Endodermal cell (in vitro differentiated cells): ENCODE measurements at places on chromosomes 11 and 22. TPM values are rescaled to one million over a fixed set of nuclear protein-coding genes. Genes with fewer than 3 reads are reported as not detected.

DNA sequence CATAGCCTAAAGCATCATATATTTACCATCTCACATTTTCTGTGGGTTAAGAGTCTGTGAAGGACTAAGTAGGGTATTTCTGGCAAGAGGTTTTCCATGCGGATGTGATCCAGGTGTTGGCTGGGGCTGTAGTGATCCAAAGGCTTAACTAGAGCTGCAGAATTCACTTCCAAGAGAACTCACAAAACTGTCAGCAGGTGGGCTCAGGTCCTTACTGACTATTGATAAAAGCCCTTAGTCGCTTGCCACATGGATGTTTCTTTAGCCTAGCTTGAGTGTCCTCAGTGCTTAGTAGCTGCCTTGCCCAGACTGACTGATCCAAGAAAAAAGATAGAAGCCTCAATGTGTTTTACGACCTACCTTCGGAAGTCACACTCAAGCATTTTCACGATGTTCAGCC, 250.8 kb downstream of the CNTN5 start:
- H3K36me3 ChIP-seq = no peaks in the 10 kb centered on the region
- H3K4me1 ChIP-seq = no peaks in the 10 kb centered on the region
- no peak overlapping the region for H3K27ac ChIP-seq
- peak; percentile 80 for DNase-seq
- no peaks in the 10 kb centered on the region for H3K27me3 ChIP-seq

DNA sequence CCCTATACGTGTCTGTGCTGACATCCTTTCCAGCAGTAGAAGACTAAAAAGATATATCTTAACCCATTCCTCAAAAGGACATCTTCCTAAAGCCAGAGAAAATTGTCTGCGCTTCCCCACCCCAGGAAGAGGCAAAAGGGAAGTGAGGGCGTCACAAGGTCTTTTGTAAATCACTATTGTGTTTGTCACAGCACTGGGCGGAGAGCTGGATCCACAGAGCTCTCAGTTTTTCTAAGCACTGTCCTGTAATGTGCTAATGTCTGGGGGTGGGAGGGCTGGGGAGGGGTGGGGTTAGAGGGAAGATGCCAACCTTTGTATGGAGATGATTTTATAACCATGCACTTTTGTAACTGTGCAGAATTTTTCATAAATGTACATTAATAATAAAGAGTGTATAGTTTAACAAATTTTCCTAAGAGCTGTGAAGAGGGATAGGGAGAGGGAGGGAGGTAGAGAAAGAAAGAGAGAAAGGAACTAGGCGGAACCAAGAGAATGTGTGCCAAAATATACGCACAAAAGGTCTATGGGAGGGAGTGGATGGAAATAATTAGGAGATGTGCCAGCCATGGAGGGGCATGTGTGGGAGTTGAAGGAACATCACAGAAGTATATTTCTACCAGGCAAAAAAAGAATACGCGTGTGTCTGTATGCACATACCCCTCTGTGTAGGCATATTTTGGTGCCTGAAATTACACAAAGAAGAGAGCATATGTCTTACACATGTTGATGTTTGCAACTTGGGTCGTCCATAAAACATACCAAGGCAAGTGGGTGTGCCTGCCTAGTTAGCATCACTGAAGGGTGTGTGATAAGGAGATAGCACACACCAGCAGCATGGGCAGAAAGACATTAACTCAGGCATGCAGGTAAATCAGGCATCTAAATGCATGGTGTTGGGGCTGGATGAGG, 9.8 kb downstream of the LRRC55 start:
- no peak overlapping the region for H3K4me3 ChIP-seq
- H3K27me3 ChIP-seq = no peaks in the 10 kb centered on the region
- no peak for DNase-seq
- no peak overlapping the region for H3K27ac ChIP-seq

Gene MUC15
- total RNA-seq = not detected in 2 replicates

Gene FLRT1
- 0.11 TPM in 1 of 2 replicates, not detected in the other for total RNA-seq
